ENCODE measurements at places on chromosomes 11 and 22.

GRCh38 chr22:40685406-40685805 is 6.1 kb downstream of the MCHR1 start:
- no peak for DNase-seq

DNA sequence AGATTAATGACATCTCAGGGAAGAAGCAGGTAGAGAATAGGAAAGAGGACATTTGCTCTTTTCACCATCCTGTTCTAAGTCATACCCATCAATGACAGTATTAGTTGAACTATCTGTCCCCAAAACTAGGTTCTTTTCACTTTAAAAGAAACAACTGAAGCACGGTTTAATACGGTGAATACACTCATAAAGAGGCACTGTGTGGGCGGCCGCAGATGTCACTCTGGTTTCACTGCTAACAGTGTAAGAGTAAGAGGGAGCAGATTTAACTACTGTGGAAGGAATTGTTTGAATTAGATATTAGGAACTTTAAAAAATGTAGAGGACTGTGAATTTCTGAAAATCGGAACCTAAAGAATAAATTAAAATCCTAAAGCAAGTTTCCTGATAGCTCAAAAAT is 49.5 kb downstream of the VSIG10L2 start:
- no peak for DNase-seq

GRCh38 chr22:17845790-17846189 is 71.5 kb upstream of the BID start:
- DNase-seq: no peak

GRCh38 chr11:15903246-15903645 is 453.1 kb downstream of the SOX6 start:
- no peak for DNase-seq

GRCh38 chr11:112961146-112961668 is at the start of gene NCAM1:
NCAM1 (plus strand) TSS chr11:112961420.
- DNase-seq: peak; percentile 86

GRCh38 chr11:61828379-61828628 is 204 bp downstream of the FADS2 start:
- DNase-seq: no peak

DNA sequence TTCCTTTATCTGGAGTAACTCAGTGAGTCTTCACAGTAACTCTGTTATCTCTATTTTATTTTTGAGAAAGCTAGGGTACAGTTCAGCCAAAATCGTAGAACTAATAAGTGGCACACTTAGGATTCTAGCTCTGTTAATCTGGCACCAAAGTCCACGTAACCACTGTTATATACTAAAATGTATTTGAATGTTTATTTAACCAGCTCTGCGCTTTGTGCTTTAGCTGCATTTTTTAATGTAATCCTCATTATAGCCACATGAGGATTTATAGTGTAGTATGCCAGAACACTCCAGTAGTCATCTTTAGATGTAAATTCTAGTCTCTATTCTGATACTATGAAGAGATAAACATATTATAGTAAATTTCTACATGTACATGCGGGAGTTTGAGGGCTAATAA is 36.8 kb downstream of the YAP1 start:
- DNase-seq: no peak

DNA sequence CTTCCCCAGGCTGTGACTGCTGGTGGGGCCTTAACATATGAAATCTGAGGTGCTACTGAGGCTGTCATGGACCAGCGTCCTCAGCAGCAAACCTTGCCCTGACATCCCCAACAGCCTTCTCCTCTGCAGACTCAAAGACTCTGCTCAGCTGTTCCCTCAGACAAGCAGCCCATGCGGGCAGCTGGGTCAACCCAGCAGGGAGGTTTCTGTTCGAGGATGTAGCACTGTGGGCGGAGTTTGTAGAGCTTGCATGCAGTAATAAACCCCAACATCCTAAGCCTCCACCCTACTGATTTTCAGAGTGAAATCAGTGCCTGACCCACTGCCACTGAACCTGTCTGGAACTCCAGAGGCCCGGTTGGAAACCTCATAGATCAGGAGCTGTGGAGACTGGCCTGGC is 88.8 kb upstream of the XKR3 start:
- DNase-seq: no peak

DNA sequence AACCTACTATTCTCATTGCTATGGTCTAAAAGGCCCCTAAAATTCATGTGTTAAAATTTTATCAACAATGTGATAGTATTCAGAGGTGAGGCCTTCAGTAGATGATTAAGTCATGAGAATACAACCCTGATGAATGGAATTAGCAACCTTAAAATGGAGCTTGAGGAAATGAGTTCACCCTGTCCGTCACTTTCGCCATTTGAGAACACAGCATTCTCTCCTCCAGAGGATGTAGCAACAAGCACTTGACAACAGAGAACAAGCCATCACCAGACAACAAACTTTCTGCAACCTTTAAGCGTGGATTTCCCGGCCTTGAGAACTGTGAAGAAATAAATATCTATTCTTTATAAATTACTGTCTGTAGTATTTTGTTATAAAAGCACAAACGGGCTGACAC is 197.0 kb downstream of the SBF2 start:
- no peak for DNase-seq

DNA sequence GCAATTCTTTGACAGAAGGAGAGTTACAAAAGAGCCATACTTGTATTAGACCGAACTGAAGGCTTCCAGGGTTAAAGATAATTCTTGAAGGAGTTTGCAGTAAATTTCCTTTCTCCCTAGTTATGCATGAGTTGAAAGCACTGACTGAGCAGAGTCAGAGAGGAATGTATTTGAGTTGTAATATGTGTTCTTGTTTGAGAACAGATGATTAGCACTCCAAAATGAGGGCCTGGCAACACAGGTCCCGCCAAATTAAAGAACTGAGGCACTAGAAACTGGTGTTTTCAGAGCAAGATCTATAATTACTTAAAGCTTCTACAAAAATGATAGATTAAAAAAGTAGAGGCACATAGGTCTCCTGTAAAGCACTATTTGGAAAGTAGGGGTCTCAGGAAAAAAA is 970.4 kb downstream of the OPCML start:
- DNase-seq: no peak

DNA sequence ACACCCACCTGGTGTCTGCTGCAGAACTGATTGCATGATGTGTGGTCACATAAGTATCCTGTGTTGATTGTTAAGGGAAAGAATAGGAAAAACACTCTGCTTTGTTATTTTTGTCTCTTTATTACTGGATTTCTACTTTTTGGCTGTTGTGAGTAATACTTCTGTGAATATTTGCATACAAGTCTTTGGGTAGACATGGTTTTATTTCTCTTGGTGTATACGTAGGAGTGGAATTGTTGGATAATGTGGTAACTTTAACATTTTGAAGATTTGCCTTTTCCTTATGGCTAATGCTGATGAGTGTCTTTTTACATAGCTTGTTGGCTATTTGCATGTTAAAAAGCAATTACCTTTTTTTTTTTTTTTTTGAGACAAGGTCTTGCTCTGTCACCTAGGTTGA is 13.1 kb downstream of the PPP6R3 start:
- DNase-seq: no peak

DNA sequence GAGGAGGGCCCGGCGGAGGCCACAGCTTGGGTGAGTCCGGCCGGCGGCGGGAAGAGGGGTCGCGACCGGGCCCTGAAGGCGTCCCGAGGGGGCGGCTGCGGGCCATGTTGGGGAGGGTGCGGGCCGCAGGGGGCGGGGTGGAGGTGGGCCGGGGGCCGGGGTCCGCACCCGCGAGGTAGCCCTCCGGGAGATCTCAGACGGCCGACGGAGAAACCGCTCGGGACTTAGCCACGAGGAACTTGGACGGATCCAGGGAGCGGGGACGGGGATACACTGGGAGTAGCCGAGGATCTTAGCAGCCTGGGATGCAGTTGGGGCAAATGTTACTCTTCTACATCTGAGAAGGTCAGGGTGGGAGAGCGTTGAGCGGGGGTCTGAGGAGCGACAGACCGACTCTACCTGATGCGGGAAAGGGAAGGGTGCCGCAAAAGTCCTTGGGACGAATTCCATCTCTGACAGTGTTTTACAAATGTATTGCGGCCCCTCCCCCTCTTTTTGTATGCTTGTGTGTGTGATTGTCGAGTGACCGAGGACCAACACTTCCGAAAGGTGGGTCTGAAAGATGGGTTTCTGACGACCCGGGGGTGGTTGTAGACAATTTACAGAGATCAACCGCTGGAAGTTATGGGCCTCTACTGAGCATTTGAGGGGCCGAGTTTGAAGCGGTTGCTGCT is 658 bp downstream of the STIP1 start:
- no peak for DNase-seq

- no peak for DNase-seq
Measured at GRCh38 chr22:48310289-48310688, 1517.4 kb downstream of the BRD1 start.

DNA sequence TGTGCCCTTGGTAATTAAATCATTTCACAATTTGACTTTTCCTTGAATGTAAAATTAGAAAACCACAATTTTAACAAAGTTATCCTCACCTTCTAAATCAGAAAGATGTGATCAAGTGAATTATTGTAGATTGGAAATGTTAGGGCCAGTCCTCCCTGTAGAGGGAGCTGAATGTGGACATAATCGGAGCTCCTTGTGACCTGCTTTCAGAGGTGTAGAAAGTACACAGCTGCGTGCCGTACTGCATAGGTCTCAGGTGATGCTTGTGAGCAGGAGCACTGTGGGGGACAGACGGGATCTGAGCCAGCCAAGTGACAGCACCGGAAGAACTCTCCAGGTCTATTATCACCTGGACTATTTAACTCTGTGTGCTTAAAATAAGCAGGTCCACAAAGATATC is 338.0 kb downstream of the AASDHPPT start:
- no peak for DNase-seq

- DNase-seq: peak; percentile 64
Measured at GRCh38 chr22:36977401-36977861, 41.8 kb downstream of the TST start.

DNA sequence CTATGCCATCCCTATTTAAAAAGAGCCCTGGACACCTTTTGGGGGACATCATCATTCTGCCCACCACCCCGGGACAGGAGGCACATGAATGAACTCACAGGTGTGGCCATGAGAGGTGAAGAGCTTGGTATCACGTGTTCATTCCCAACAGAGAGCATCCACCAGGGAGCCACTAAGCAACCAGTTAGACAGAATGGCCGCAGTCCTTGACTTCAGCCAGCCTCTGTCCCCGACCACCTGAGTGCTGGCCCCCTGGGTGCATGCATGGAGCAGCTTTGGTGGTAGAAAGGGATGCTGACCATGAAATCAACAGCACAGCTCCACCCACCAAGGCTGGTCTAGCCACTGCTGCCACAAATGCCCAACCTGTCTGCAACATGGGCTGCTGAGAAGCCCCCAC is 31.1 kb upstream of the CD81 start:
- DNase-seq: no peak

GRCh38 chr11:16111690-16112089 is 244.7 kb downstream of the SOX6 start:
- no peak for DNase-seq

GRCh38 chr22:22802339-22802970 is 85.2 kb upstream of the IGLL5 start:
- no peak for DNase-seq

DNA sequence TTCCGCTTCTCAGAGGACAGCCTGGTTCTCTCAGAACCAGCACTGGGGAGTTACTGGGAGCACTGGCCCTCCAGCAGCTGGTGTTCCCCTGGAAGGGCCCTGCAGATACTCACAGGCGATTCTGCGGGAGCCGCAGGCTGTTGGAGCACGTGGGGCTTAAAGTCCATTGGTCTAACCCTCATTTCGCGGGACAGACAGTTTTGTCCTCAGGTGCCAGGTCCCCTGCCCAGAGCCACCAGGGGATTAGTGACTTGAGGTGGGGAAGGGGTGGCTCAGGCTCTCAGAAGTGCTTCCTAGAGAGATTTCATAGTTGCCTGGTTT is 53.9 kb downstream of the CACNA1I start:
- DNase-seq: no peak

Measured in MG63 (cell line).